ENCODE measurements at places on chromosomes 4 and X.

DNA sequence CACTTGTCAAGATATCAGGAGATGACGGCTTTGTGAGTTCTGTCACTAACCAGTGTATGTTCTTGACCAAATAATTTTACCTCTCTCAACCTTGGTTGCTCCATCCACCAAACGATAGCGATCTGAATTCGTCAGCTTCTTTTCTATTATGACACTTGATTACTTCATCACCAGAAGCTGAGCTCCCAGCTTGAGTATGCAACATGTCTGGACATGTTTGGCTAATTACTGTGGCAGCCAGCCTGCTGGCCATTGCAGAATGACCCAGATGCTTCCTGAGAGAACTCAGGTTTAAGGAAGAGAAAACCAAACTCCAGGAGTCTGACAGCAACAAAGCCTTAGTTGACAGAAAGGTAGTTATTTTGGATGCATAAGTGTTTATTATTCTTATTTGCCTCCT, 46.4 kb upstream of the PARM1 start:
- no peak for DNase-seq

- no peak for DNase-seq
Observed at GRCh38 chrX:138886769-138887168, 175.3 kb upstream of the FGF13 start.

DNA sequence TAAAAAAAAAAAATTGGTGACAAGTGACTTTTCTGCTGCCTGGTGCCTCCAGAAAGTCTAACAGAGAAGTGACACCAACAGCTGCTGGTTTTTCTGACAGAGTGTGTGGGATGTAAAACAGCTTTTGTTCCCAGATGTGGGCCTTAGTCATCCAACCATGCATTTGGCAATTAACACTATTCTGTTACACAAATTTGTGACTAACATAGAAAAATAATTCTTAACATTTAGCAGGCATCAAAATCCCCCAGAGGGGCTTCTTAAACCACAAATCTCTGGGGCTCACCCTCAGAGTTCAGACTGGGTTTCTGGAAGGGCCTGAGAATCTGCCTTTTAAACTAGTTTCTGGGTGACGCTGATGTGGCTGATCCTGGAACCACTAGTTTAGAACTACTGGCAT, 100.5 kb upstream of the PCDH7 start:
- no peak for DNase-seq

- no peak for DNase-seq
Observed at GRCh38 chr4:20641976-20642375, 58.3 kb upstream of the PACRGL start.

DNA sequence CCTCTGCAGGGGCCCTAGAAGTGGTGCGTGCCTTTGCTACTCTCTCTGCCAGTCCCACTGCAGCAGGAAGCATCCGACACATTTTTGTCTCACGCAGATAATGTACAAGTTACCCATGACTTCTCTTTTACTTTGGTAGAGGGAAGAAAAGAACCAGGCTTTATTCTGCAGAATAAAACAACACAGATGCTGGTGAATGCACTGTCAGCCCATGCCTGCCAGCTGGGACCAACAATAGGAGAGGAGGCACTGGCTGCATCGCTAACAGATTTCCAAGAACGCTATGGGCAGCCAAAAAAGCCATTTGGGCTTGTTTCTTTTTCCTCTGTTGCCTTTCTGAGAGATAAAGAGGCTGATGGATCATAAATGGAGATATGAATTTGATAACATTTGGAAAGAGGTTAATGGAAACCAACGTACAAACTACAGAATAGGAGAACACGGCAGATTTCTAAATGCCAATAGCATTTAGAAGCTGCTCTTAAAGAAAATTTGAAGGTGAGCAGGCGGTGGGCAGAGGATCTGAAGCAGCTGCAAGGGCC, 47.5 kb upstream of the IGFBP7 start:
- no peak for DNase-seq

DNA sequence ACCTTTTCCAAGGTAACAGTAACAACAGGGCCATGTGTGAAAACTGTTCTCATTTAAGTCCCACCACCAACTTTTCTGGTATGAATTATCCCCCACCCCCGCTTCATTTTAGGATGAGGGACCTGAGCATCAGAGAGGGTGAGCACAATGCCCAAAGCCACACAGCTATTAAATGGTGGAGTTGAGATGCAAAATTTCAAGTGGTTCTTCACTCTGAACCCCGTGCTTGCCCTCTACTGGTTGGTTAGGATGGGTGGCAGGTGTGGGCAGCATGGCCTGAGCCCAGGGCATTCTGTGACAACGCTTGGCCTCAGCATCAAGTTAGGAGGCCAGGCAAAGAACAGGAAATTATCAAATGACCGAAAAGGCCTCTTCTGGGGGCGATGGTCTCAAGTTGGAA, 33.5 kb downstream of the MED28 start:
- peak; percentile 33 for DNase-seq

DNA sequence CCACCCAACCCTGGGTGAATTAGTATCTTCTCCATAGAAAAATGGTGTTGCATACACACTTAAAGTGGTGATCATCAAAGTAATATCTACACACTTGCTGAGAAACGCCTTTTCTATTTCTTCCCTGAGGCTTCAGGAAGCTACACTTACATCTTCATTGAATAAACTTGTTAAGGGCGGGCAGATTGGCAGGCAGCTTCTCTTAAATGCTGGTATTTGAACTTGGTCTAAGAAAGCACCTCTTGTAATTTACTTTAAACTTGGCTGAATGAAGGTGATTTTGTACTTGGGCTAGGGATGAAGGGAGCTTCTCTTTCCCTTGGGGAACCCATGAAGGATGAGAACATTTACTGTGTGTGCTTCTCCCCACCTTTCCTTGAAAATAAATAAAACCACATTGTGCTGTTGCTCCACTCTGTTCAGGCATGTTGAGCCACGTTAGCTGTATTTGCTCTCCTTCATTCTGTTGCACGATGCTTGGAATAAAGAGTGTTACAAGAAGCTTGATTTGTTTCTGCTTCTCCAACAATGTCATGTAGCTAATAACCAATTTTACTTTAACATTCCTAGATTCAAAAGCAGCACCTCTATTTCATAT, 430.1 kb downstream of the ANKRD50 start:
- no peak for DNase-seq

DNA sequence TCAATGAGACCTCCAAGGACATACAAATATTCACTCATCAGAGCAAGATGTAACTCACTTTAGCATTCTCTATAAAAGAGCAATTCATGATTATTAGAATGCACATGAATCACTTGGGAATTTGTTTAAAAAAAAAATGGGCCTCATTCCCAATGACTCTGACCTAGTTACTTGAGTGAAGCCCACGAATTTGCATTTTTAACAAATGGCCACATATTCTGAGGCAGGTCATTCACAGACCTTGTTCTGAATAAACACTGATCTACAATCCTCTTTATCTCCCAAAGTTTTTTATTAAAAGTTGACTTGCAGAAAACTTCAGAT, 255.1 kb upstream of the VEGFC start:
- DNase-seq = no peak

GRCh38 chr4:140351093-140352075, 22.1 kb upstream of the SCOC start:
- no peak for DNase-seq

GRCh38 chr4:74671080-74671698, 123.1 kb downstream of the BTC start:
- peak; percentile 64 for DNase-seq

- no peak for DNase-seq
Observed at GRCh38 chr4:128454881-128455280, 167.3 kb upstream of the PGRMC2 start.

DNA sequence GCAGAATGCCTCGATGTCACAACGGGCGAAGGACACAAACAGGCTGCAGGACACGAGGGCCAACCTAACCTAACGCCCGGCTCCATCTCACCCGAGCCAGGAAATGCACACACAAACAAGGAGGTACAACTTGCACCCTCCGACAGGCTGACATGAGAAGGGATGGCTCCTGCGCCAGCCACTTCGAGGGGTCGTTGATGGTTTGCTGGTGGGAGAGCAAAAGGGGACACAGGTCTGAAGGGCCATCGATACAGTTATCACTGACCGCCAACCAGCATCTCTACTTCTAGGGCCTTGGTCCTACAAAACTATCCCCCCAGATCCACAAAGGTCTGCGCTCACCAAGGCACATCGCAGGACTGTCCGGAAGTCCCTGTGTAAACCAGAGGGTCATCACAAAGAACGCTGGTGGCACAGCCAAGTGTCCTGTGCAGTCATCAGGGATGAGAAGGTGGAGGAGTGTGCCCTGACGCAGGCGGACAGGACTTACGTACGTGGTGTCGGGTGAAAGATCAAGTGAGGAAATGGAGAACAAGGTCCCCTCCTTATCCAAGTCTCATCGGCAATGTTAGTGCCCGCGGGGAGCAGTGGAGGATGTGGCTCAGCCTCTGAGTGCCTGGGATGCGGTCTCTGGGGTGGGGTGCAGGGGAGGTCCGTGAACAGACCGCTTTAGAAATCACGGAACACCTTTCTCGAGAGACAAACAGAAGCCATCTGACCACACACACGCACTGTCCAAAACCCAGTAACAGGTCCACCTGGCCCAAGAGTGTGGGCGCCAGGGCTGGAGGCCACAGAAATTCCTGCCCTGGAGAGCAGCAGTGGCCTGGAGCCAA, 7.0 kb downstream of the MXD4 start:
- DNase-seq = peak; percentile 2

DNA sequence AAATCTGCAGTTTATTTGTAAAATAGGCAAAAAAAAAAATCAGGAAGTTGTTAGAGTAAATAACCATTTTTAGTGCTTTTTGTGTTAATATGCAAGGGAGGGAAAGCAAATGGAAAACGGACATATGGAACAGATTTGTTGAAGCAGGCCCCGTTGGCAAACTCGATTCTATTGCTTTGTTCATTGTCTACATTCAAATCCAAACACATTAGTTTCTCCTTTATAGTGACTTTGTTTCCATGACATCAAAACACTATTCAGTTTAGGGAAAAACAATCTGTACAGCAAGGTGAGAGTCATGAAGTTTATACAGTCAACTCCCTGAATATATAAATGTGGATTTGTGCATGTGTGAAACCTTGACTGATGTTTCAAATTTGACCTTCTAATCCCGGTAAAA, 142.2 kb downstream of the FAM47A start:
- DNase-seq = no peak

GRCh38 chr4:10753856-10754402, 69.4 kb upstream of the CLNK start:
- no peak for DNase-seq

- no peak for DNase-seq
Observed at GRCh38 chr4:94349193-94349592, 6.6 kb upstream of the HPGDS start.

- DNase-seq = no peak
Observed at GRCh38 chrX:6472652-6473342, 62.1 kb downstream of the VCX3A start.

DNA sequence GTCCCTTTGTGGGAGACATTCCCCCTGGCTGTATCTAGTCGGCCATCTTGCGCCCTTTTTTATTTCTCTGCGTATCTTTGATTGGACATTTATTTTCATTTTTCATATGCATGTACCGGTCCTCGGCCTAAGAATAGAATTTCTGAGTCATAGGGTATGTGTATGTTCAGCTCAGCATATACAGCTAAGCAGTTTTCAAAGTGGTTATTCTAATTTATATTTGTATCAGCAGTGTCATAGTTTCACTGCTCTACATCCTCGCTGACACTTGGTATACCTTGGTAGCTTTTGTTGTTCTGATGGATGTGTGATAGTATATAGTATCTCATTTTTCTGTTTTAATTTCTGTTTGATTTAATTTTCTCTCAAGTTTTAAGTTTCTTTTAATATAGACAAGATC, 38.7 kb downstream of the BEX3 start:
- no peak for DNase-seq

DNA sequence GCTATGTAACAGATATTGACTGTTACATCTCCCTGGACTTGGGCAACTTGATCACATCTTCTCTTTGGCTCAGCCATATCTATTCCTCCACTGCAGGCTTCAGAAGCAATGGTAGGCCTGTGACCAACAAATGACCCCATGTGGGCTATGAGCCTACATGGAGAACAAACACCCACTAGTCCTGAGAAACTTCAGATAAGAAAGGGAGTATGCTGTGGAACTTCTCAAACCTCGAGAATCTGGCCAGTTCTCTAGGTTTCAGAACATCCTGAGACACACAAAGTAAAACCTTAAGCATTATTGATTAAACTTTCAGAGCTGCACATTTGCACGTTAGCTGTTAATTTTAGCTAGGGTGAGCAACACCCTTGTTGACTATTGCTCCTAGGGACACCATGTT, 16.3 kb downstream of the RBMX2 start:
- no peak for DNase-seq

DNA sequence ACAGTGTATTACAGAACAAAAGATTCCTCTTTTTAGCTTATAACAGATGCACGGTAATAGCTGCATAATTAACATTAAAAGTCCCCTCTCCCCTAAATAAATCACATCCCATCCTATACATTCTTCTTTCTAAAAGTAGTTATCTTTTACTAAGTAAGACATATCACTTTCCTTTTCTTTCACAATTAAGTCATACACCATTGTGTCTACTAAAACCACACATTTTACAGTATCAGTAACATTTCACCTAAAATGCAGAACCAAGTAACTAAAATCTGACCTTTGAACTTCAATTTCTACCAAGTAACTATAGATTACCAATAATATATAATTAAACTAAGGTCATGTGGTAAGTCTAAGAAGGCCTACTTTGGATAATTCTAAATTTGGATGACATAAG, 14.2 kb downstream of the DHX15 start:
- DNase-seq = no peak

- peak; percentile 54 for DNase-seq
Observed at GRCh38 chr4:159191989-159192388, 89.1 kb downstream of the RAPGEF2 start.

- no peak for DNase-seq
Observed at GRCh38 chr4:172962564-172963353, 205.9 kb upstream of the GALNT7 start.

DNA sequence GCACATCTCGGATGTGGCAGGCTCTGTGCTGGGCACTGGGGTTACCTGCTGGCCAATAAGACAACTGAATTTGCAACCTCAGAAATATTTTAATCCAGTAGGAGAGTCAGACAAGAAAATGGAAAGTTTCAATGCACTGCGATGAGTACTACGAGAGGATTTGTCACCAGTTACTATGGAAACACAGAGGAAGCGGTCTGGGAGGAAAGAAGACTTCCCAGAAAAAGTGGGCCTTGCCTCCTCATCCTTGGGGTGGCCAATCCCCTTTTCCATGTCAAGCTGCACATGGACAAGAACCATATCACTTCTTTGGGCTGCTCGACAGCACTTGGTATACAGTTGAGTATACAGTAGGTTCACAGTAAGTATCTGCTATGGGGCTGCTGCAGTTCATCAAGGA, 67.6 kb downstream of the FAM184B start:
- no peak for DNase-seq

- no peak for DNase-seq
Observed at GRCh38 chrX:10314530-10315104, 157.8 kb downstream of the CLCN4 start.

DNA sequence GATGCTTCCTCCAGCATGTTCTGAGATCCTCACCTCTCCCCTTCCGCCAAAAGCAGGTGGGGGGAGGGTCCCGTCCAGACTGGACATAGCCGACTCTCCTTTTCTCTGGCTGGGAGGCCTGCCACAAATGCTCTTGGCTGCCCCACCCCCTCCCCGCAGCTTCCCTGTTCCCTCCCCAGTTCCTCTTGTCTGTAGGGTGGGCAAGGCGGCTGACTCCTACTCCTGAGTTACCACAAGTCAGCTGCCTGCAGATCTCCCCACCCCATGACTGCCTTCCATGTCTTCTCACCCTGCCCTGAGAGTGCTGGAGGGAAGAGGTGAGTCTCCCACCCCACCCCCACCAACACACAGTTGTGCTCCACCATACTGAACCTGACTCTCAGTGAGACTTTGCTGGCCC, 2.9 kb downstream of the ATP6AP1 start:
- no peak for DNase-seq

- DNase-seq = no peak
Observed at GRCh38 chr4:1985780-1986577, 22.8 kb downstream of the NELFA start.

All from iPS-NIHi11 (cell line).